Breast epithelium (tissue), 4 donors: ENCODE measurements at places on chromosomes 7 and 10. TPM values are rescaled to one million over a fixed set of nuclear protein-coding genes. Genes with fewer than 3 reads are reported as not detected.

DNA sequence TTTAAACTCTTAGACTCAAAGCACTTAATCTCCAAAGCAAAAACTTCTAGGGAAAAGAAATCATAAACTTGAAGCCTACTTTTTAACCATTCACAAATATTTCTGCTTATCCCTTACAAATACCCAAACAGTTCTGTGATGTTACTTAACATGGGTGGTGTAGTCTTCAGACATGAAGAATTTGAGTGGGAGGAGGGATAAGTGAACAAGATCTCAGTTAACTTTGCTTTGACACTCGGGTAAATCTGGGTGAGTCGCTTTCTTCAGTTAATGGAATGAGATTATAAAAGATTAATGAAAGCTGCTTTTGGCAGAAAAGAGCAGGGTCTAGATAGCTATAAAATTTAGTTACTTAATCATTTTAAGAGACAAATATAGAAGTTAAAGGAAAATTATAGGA is 47.5 kb downstream of the RNF133 start:
- no peak for DNase-seq

- no peak for DNase-seq
These were observed 92.4 kb downstream of the TMEM106B start for GRCh38 chr7:12303495-12303894.

DNA sequence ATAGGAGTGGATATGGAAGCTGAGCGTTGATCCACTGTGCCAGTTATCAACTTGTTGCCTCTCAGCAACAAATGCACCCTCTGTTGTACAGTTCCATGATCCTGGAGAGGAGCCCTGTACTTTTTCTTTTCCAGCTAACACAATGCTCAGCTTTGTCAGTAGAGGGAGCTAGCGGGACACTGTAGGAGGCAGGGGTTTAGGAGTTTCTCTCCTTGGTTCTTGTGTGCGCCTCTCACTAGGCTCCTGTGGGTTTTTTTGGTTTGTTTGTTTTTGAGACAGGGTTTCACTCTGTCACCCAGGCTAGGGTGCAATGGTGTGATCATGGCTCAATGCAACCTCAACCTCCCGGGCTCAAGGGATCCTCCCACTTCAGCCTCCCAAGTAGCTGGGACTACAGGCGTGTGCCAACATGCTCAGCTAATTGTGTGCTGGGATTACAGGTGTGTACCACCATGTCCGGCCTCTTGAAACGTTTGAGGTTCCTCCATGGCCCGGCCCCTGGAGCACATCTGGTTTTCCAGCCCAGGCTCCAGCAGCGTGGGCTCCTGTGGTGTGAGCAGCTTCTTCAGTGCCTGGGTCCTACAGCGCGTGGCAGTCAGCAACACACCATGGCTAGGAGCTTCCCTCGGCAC is 12.0 kb upstream of the MARVELD1 start:
- DNase-seq, result no peak

DNA sequence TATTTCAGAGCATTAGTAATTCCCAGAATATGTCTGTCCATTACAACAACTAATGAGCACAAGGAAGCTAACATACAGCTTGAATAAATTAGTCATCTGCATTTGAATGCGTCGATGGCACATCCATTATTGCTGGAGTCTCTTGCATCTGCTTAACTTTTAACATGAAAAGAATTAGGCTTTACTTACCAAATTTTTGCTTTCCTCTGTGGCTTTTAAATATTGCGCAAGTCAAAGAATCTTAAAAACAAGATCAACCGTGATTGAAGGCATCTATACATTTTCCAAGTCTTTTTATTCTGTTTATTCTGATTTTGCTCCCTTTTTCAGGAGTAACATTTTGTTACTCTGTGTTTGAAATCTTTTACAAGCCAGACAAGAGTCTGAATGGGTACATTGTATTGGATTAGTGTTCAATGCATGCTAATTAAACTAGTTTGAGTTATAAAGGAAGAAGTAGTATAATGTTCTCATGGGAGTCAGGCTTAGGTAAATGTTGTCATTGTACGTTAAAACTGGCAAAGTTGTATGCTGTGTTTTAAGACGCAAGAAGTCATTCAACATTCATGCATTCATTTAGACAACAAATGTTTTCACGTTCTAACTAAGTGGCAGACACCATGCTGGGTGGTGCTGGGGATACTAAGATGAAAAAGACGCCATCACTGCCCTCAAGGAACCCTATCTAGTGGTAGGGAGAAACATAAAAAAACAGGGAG is 4.0 kb upstream of the CACNB2 start:
- no peak for DNase-seq

DNA sequence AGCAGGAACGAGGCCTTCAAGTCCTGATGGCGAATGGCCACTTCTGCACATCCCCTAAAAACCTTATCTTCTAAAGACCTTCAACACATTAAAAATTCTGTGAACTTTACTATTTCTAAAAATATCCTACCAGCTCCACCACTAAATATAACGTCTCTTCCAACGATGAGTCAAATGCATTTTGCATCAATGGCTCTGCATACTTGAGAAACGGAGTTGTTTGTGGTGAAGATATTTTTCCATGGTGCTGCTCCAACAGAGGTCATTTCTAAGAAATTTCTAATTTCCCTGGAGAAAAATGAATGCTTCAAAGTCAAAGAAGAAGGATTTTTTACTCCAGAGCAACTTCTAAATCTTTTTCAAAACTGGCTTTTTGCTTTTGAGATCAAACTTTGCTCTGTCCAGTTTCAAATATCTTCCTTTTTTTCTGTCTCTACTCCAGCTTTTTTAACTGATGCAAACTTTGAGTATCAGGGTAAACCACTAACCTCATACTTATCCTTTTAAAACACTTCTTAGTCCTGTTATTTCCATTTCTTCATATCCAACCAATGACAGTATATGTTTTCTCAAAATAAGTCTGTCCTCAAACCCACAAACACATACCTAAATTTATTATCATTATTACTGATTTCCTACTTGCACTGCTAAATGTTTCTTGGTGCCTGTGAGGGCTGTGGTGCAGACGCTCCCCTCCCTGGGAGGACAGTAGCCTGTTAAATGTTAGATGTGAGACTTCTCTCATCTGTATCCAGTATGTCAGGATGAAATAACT is 258.1 kb downstream of the KLF6 start:
- DNase-seq, result no peak

DNA sequence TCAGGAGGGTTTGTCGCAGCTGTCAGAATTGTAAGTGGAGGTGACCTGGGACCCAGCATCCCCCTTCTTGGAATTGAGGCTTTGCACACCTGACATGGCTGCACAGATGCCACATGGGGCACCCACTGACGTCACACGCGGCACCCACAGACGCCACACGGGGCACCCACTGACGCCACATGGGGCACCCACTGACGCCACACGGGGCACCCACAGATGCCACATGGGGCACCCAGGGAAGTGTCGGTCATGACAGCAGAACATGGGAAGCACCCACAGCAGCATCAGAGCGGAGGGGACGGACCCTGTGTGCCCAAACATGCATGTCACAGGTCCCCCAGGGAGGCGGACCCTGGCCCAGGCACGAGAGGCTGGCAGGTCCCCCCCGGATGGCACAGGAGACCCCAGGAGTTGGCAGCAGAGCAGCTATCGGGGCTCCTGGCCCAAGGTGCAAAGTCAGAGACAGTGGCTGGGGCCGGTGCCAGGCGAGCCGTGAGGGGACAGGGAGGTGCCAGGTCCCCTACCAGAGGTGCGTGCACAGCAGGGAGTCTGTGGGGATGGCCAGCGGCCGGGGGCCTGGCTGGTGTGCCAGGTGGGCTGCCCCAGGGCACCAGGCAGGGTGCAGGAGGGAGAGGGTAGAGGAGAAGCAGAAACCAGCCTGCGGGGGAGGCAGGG is 21.1 kb downstream of the KNDC1 start:
- DNase-seq, result no peak

GRCh38 chr10:84452003-84452402 is 123.6 kb downstream of the CCSER2 start:
- DNase-seq, result no peak

- no peak for DNase-seq
These were observed 29.9 kb downstream of the CYTH3 start for GRCh38 chr7:6242561-6242960.

AMPH gene
- total RNA-seq, result 15.1 TPM
